ENCODE measurements at places on chromosomes 1 and 21.

- no peak for DNase-seq
Measured at GRCh38 chr21:30561264-30561895, at the start of gene KRTAP19-7. TSS of gene KRTAP19-7 (minus strand) at chr21:30561314. CDS start at chr21:30561289, 25 bp downstream.

DNA sequence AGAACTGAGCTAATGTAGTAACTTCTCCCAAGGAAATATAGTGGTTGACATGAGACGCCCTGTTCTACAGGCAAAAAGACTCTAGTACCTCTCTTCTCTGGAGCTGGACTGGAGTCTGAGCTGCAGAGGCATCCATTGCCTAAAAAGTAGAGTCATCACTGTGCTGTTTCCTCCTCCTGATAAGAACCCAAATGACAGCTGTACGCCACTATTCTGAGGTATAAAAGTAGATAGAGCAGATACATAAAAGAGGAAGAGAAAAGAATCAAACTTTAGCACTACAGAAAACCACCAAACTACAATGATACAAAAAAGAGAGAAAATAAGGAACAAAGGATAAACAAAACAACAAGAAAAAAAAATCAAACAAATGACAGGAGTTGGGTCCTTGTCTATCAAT lies 1568.8 kb downstream of the PLA2G4A start:
- no peak for DNase-seq

DNA sequence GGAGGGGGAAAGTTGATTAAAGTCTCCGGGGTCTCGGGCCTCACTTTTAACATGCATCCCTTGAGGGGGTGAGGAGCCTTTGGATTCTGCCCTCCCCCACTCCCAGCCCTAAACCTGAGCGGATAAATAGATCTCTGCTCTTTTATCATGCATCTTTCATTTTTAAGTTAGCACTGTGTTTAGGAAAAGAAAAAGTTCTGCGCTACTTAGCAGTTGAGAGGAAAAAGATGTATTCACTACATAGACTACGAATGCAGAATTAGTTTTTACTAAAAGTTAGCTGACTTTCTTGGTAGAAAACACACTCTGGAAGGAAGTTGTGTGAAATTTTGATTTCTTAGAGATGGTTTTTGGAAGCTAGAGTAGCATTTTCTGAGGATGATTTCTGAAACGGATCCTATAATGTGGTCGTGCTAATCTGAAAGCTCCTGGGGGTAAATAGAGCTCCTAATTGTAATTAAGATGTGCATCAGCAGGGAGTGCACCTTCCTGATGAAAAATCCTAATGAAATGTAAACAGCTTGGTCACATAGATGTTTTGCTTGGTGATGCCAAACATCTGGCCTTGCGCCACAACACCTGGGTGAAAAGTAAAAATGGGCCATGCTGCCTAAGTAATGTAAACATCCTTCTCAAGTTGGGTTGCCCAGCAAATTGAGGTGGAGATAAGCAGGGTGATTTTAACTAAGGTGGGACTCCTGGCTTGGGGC lies 1.8 kb downstream of the ROR1 start:
- DNase-seq, result no peak

- no peak for DNase-seq
Measured at GRCh38 chr1:19199969-19200604, 10.0 kb downstream of the UBR4 start.

DNA sequence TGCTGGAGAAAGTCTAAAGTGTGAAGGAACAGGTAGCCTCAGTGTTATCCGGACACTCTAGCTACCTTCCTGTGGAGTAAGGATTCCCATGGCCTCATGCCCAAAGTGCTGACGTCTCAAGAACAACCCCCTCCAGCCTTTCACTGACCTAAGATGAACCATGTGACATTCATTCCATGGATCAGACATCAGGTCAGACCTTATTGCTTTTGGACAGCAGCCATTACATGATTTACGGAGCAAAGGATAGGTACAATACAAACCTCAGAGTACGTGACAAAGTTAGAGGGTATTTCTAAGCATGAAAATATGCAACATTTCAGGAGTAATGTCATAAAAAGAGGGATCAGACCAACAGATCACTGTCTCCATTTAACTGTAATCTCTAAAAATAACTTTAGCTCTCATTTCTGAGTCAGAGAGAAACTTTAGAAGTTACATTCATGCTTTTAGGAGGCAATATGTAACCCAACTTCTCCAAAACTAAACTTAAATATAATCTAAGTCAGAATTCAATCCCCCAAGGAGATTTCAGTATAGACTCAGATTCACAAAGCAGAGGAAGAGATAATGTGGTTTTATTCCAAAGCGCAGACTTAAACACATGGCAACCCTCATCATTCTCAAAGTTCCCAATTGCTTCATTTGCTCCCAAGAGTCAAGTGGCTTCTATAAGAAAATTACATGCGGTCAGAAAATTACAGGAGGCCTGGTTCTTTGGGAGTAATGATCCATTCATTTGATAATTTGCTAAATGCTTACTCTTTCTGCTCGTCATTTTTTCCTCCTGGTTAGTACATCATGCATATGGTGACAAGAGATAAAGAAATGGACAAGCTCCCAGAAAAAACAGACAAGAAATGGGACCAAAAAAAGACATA lies 280.4 kb downstream of the SETD4 start:
- no peak for DNase-seq

GRCh38 chr1:226541631-226542622 lies 6.6 kb upstream of the STUM start:
- no peak for DNase-seq

DNA sequence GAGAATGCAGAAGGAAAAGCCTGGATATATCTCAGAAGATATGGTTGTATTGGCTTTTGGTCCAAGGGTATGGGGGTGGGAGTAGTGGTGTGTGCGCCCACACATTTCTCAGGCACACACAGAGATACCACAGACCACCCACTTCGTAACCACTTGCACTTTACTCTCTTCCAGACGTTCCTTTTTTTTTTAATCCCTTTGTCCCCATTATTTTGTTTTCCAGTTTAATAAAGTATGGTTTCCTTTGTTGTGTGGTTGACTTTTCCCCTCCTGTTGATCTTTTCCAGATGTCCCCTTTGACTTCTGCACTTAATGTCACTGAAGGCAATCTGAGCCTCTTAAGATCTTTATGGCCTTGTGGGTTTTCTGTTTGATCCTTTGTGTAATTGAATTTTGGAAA lies 10.5 kb upstream of the TARS2 start:
- DNase-seq, result no peak

DNA sequence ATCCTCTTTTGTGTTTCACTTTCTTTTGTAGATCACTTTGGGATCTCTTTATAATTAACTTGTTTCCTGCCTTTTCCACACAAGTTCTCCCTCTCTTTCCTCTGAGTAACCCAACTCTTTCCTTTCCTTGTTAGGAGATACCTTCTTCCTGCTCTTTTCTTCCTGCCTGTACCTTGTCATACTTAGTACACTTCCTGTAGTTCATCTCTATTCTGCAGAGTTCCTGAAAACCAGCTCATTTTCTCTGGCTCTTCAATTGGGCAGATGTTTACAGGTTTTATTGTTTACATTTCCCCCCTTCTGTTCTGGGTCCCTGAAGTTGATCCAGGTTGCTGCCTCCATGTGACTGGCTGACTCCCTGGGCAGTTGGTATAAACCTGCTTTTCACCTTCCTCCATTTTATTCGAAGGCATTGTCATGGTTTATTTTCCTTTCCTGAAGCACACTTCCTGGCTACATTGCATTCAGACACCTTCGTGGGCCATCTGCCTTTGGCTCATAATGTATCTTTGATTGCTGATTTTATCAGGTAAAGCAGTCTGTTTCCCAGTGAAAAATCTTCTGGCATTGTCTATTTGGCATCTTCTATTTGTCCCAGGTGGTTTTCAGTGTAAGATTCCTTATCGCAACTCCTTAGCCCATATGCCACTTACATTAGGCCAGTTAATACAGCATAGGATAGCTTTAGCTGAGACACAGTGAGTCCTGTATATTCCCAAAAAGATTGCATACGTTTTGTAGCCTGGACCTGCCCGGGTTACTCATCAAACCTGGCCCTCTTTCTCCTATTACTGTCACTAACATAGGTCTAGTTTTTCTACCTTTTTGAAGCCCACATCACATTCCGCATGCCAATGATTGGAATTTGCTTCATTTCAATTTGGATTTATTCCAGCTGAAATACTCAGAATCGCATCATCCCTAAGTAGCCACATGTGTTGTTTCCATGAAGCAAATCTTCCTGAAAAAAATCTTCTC lies 15.4 kb downstream of the CTH start:
- DNase-seq, result no peak

GRCh38 chr1:112196008-112196588 lies 199.9 kb upstream of the CTTNBP2NL start:
- DNase-seq, result no peak

GRCh38 chr21:35833991-35834390 lies 226.3 kb downstream of the SETD4 start:
- no peak for DNase-seq

GRCh38 chr1:82215056-82215852 lies 414.5 kb downstream of the ADGRL2 start:
- no peak for DNase-seq

Data from activated naive CD4-positive, alpha-beta T cell (primary cell).